ENCODE measurements at places on chromosomes 7 and 10. TPM values are rescaled to one million over a fixed set of nuclear protein-coding genes. Genes with fewer than 3 reads are reported as not detected.

The CDHR1 gene
- not detected for total RNA-seq

DNA sequence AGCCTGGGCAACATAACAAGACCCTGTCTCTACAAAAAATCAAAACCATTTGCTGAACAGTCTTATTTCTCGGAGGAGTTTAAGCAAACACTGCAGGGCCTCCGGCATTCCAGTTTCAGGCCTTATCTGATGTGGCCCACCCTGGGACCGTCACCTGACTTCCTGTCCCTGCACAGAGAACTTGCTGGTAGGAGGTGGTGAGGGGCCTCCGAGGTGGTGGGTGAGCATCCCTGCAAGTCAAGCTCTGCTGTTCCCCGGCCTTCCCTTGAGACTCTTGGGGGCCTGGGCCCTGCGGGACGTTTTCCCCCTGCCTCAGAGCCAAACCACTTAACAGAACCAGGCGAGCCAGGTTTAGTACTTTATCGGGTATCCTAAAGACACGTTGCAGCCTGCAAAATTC lies 44.5 kb upstream of the AP5Z1 start:
- DNase-seq = no peak

DNA sequence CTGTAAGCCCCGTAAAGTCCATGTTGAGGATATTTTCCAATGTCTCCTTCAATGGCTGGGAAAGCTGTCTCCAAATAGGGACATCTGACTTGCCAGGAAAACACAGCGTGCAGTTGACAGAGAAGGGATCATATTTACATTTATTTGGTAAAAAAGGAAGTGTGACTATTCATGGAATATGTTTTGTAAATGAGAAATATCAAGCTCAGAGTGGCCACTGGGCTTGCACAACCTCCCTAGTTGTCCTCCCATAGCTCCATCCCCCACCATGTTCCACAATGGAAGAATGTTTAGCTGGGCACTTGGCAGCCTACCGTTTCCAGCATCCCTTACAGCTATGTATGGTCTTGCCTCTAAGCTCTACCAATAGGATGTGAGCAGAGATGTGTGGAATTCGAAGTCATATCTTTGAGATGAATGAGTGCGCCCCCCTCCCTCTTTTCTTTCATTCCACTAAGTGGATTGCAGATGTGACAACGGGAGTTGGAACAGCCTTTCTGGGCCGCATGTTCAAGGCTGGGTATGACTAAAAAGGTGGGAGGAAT lies 306.6 kb upstream of the ZMIZ1 start:
- no peak for DNase-seq

The NEBL gene
- 14.7 TPM for total RNA-seq

- DNase-seq = peak; percentile 78
These were observed 718 bp upstream of the CTBP2 start for GRCh38 chr10:125160856-125161706.

The OR2A5 gene
- total RNA-seq = not detected

The CPA1 gene
- total RNA-seq = not detected

The PPP1R17 gene
- not detected for total RNA-seq

DNA sequence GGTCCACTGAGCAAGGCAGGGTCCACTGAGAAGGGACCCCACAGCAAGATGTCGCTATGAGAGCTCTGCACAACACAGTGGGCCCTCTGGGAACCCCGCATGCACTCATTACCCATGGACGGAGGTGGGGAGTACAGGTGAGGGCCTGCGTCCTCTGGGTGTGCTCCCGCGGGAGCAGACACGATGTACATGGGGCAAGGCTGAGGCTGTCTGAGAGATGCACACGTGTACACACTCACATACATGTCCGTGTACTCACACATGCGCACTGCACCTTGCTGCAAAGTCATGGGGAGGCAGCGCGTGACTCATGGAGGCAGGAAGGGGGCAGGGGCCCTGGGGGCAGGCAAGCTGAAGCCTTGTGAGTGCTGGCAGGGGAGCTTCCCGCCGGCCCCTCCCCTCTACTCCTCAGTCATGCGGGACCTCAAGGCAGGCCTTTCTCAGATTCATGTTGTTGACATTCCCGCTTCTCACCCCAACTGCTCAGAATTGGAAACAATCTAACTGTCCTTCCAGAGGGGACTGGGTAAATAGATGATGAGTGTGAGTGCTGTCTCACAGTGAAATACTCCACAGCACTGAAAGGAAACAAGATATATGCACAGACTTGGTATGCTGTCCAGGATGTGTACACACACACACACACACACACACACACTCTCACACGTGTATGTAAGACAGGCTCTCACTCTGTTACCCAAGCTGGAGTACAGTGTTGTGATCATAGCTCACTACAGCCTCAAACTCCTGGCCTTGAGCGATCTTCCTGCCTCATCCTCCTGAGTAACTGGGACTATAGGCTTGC lies 40.0 kb downstream of the GOLGA7B start:
- DNase-seq = peak; percentile 92

The ITPRID1 gene
- total RNA-seq = not detected

The ASAH2 gene
- total RNA-seq = 14.0 TPM

The INTS1 gene
- 62.9 TPM for total RNA-seq

The LLCFC1 gene
- not detected for total RNA-seq

DNA sequence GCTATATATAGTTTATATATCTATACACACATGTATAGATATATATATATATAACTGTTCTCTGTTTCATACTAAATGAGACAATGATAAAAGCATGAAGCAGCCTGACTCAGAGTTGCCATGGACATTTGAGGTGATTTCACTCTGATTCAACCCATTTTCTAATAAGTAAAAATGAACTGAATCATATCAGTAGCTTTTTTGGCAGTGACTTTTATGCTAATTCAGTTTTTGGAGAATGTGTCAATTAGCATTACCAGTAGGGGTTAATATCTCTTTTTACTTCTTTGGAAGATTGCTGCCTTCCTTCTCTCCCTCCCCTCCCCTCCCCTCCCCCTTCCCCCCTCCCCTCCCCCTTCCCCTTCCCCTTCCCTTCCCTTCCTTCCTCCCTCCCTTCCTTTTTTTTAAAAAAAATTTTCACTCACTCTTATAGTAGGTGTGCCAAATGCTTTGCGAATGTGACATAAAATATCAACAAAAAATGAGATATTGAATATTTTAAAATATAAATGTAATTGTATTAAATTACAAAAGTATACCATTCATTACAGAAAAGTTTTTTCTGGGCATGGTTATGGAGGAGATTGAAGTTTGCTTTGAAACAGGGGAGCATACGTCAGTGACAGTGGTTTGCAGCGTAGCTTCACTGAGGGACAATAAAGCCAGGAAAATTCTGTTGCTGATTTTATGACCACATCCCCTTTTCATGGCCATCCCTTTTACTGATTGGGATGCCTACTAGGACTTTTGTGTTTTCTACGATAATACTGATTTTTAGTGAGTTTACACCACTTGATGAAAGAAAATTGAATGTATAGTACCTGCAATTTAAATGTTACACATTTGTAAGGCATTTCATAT lies 64.0 kb upstream of the KLF6 start:
- peak; percentile 45 for DNase-seq

The HSPA12A gene
- 1.8 TPM for total RNA-seq

DNA sequence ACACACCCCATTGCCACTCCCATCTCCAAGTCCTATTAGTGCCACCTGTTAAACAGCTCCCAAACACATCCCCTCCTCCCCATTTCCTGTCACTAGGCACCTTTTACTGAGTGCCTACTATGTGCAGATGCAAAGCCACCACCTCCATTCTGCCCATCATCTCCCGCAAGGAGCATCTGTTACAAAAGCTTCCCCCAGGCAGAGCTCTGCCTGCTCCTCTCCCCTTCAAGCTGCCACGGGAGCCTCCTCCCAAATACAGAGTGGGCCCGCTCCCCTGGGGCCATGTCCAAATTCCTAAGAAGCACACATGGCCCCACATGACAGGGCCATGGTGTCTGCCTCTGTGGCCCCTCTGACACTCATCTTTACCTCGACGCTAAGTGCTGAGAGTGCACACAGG lies 149.7 kb downstream of the OAT start:
- no peak for DNase-seq

DNA sequence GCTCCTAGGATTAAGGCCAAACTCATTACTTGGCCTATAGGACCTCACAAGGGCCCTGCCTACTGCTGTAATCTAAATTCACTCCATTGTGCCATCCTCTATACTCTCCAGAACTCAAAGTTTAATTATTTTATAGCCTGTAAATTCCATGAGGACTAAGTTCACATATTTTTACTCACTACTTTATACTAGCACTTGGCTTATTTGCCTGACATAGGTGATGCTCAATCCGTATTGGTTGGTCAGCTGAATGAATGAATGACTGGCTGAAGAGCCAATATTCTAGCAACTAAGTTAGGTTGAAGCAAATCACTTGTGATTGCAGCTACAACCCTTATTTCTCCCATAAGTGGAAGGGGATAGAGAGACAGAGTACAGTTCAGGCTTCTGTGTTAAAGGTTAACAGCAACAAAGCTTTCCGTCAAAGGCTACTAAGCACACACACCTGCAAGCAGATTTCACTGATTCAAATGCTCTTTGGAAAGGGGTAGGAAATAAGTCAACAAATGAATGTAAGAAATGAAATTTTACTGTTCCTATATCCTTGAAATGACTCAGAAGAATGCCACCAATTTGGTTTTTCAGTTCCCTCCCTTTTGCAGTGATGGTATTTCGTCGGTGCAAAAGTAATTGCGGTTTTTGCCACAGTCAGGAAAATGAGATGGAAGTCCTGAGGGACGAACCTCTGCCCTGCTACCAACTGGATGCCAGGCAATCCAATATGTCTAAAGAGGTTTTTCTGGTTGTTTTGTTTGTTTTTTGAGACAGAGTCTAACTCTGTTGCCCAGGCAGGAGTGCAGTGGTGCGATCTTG lies 120.7 kb downstream of the COL28A1 start:
- no peak for DNase-seq

- DNase-seq = peak; percentile 4
These were observed 1.2 kb upstream of the WNT2 start for GRCh38 chr7:117323851-117324711.

The GIMAP7 gene
- not detected for total RNA-seq

The PNLIP gene
- not detected for total RNA-seq

The TMEM196 gene
- total RNA-seq = not detected

GRCh38 chr7:90666186-90666585 lies 70.1 kb downstream of the CDK14 start:
- no peak for DNase-seq

The VSTM2A gene
- not detected for total RNA-seq

Data from PC-3 (cell line).